ENCODE measurements at places on chromosomes 12 and 14.

GRCh38 chr12:57085999-57086492 is 2.9 kb upstream of the NAB2 start:
- DNase-seq = no peak

DNA sequence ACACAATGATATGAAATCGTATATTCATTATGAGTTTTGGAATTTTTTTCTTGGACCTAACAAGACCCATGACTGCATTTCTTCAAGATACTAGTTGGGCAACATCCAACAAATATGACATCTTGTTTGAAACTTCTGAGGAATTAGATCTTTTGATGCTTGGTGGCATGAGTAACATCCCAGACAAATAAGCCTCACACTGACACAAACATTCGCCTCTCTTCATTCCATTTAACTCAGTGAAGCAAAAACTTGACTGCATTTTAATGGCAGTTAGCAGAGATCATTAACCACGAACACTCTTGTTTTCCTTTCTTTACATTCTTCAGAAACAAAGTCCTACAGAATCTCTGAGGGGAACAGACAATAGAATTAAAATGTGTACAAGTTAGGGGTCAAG is 758.3 kb downstream of the C12orf50 start:
- no peak for DNase-seq

GRCh38 chr14:24058260-24058950 is 6.6 kb downstream of the CARMIL3 start:
- no peak for DNase-seq

GRCh38 chr14:103206836-103207387 is 83.7 kb downstream of the TNFAIP2 start:
- DNase-seq = no peak

GRCh38 chr12:81440001-81440400 is 319.1 kb downstream of the PPFIA2 start:
- no peak for DNase-seq
